ENCODE measurements at places on chromosomes 6 and 20.

DNA sequence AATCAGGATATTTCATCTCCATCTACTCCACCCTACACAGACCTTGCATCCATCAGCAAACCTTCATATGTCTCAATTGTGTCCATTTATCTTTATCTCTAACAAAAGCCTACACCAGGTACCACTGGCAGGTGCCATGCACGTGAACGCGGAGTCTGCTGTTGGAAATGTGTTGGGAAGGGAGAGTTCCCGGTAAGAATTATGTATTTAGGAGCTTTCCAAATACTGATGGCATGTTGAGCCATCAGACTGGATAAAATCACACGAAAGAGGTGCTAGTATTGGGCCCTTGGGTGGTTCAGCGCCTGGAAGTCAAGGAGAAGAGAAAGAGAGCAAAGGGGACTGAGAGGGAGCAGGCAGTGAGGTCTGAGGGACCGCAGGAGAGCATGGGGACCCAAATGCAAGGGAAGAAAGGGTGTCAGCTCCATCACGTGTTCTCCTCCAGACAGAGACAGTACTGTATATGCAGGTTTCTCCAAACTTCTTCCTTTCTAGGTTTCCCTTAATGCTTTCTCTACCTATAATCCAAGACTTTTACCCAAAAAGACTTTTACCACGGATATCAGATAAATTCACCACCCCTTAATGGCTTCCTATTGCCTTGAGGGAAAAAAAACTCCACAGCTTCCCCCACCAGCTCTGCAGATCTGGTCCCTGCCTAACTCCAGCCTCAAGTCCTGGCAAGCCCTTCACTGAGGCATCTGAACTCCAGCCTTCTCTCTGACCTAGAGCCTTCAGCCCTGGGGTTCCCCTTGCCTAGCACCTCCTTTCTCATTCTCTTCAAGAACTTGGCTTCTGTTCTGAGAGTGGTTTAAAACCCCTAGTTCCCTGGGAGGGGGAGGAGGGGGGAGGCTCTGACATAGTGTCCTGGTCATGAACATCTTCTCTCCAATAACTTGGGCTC, 4.8 kb upstream of the ZNF217 start:
- DNase-seq, result no peak

DNA sequence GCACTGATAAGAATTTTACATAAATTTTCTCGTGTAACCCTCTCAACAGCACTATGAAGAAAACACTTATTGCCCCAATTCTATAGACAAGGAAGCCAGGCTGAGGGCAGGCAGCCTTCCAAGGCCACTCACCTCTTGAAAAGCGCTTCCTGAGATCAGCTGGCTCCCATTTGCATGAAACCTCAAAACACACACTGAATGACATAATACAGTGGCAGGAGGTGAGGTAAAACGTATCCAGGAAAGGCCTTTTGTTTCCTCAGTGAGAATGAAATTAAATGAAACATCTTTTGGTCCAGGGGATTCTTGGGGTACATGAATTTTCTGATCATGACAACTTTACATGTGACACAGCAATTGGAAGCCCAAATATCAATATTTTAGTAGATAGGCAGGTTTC, 112.5 kb downstream of the WDR27 start:
- DNase-seq, result peak; percentile 31

DNA sequence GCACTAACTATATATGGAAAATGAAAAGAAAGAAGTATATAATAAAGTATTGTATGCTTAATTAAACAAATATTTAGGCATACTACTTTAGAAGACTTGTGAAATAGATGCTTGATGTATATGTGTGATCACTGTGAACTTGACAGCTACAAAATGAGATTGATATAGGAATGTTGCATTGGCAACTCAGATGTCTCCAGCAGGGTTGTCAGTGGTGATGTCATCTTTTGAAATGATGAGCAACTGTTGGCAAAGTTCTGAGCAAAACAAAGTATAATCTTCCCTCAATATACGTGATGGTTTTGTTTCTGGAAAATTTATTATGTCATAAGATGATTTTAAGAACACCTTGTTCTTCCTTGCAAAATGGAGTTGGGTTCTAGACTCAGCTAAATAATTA, 133.8 kb downstream of the ARID1B start:
- DNase-seq, result no peak

DNA sequence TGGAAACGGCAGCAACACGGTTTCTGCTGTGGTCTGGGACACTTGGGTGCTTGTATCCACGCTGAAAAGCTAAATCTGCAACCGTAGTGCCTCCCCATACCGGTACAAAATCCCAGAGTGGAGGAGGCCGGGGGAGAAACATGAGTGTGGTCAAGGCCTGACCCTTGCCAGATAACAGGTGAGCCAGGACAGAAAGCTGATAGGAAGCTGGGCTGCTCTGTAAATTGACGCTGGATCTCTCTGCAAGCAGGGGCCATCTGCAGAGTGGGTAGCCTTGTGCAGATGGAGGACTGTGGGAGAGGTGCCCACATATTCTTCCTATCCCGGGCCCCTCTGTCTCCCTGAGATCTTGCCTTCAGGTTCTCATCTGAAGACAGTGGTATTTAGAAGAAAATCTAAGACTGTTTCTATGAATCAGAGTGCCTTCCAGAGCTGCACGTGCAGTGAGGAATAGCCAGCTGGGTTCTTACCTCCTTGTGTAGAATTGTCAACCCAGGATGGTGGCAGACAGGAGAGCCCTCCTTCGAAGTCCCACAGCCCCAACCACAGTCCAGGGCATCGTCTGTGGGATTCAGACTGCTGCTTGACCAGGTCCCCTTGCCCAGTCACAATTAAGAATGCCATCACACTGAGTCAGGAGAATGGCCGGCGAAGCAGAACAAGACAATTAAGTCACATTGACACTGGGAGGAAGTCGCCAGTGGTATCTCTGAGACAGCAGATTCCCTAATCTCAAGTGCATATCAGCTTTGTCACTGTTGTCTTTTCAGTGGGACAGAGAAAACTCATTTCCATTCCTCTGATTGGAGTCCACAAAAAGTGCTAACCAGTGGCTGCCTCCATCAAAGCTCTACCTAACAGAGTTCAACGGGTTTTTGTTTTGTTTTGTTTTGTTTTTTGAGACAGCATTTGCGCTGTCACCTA, 100.0 kb upstream of the RIPOR2 start:
- no peak for DNase-seq

DNA sequence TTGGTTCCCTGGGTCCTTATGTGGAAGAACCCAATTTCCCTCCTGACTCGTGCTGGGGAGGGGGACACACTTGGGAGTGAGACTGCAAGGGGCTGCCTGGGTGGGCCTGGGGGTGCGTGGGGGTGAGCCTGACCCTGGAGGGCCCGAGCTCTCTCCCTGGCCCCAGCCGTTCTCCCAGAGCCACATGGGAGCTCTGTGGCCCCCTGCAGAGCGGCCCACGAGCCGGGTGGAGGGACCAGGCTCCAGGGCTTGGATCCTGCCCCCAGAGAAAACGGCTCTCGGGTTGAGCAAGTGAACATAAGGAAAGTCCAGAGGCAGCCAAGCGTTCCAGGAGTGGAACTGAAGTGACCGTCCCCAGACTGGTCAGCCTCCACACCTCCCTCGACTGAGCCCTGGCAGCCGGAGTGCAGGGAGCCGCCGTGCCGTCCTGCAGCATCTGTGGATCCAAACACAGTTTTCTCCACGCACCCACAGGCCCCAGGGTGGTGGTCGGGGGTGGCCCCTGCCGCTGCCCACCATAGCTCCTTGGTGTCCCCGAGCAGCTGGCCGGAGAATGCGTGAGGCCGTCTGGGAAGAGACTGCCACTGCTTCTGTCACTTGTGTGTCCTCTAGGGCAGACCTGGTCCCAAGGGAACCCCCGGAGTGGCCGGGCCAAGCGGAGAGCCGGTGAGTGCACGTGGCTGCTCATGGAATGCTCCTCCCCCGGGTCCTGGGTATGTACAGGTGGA, 10.6 kb downstream of the COL9A3 start:
- no peak for DNase-seq

GRCh38 chr6:97668716-97669115, 385.7 kb upstream of the MMS22L start:
- no peak for DNase-seq

DNA sequence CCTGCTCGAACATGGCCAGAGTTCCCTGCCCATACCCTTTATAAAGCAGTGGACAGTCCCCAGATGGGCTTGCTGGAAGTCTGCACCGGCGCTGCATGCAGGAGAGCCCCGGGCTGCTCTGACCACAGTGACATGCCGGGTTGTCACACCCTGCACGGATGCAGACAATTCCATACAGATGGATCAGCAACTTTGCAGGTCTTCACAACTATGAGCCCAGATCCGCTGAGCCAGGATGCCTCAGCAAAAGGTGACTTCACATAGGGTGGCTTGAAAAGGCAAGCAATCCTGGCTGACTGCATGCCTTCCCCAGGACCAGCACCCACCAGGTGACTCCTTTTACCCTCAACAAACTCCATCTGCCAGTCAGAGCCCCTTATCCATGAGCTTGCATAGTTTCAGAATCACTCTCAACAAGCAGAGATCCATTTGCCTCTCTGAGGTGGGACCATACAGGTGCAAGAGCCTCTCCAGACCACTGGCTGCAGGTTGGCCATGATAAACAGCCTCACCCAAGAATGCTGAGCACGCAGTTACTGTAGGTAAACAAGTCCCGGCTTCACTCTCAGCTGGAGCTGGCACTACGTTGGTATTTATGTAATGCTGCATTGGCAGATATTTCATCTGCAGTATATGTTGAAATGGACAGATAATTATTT, 183.0 kb upstream of the QKI start:
- no peak for DNase-seq

GRCh38 chr20:10356628-10357027, 77.4 kb downstream of the MKKS start:
- DNase-seq, result no peak

DNA sequence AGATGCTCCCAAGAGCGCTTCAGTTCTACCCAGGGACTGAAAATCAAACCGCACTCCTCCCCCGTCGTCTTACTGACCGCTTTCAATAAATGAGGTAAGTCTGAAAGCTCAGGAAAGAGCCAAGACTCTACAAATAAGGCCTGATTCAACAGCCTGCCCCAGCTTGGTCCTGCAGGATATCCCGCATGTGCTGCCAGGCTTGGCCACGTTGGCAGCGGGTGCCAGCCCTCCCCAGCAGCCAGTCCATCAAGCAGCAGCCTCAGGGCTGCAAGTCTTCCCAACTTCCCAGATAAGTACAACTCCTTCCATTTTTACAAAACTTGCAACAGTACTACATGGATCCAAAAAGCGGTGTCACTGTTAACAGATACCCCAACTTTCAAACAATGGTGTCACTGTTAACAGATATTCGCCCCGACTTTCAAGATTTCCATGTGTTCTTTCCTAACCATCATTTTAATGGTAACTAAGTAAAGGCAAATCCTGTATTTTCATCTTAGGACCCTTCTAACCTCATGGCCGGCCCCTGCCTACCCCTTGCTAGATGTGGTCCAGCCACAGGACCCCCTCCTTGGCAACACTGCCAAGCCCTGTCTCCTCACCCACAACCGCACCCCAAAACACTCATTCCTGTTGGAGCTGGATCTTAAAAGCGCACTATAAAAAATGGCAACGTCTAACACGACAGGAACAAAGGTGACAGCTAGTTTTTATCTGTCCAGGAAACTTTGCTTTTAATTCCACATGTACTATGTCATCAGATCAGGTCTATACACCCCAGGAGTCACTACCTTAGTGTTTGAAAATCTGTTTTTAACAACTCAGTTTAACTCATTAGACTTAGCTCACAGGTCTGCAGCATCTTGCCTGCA, 28.0 kb downstream of the DIDO1 start:
- no peak for DNase-seq

GRCh38 chr20:4041748-4042411, 26.5 kb upstream of the RNF24 start:
- peak; percentile 68 for DNase-seq

GRCh38 chr6:170493354-170493753, 59.8 kb downstream of the PSMB1 start:
- no peak for DNase-seq

DNA sequence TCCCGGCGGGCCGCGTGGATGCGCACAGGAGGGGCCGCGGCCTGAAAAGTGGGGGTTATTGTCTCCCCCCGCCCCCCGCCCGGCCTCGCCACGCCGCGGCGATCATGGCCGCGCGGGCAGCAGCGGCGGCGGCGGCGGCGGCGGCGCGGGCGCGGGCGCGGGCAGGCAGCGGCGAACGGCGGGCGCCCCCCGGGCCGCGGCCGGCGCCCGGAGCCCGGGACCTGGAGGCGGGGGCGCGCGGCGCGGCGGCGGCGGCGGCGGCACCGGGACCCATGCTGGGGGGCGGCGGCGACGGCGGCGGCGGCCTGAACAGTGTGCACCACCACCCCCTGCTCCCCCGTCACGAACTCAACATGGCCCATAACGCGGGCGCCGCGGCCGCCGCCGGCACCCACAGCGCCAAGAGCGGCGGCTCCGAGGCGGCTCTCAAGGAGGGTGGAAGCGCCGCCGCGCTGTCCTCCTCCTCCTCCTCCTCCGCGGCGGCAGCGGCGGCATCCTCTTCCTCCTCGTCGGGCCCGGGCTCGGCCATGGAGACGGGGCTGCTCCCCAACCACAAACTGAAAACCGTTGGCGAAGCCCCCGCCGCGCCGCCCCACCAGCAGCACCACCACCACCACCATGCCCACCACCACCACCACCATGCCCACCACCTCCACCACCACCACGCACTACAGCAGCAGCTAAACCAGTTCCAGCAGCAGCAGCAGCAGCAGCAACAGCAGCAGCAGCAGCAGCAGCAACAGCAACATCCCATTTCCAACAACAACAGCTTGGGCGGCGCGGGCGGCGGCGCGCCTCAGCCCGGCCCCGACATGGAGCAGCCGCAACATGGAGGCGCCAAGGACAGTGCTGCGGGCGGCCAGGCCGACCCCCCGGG, 637 bp downstream of the ARID1B start:
- DNase-seq, result no peak

DNA sequence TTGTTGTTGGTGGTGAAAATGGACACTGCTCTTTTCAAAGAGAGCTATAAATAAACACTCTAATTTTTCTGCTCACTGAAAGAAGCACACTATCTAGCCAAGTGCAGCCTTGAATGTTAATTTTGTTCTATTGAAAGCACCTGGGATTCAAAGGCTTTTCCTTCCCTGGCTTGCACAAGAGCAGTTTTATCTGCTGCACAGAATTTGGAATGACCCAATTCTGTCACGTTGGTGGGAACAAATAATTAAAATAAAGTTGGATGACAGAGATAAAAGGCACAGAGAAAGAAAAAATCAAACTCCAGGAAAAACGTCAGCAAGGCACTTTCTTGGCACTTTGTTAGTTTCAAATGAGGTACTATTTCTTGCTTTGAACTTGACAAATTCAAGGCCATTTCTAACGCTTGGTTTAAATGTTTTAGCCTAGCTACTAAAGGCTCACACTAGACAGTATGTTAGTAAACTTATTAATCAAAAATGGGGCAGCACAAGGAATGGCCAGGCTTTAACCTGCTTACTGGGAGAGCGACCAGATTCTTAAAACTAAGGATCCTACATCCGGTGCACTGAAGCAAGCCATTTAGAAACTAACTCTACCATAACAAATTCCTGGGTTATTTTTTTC, 145.5 kb upstream of the ARG1 start:
- no peak for DNase-seq

GRCh38 chr6:11833626-11834592, 55.3 kb upstream of the ADTRP start:
- DNase-seq, result no peak

GRCh38 chr20:45822857-45823256, 4.3 kb downstream of the TNNC2 start:
- no peak for DNase-seq

All from non-pigmented ciliary epithelial cell (primary cell).